ENCODE measurements at places on chromosomes 1 and 21. TPM values are rescaled to one million over a fixed set of nuclear protein-coding genes. Genes with fewer than 3 reads are reported as not detected.

GRCh38 chr1:44112486-44112885, 6.1 kb upstream of the KLF17 start:
- DNase-seq = peak; percentile 43

DNA sequence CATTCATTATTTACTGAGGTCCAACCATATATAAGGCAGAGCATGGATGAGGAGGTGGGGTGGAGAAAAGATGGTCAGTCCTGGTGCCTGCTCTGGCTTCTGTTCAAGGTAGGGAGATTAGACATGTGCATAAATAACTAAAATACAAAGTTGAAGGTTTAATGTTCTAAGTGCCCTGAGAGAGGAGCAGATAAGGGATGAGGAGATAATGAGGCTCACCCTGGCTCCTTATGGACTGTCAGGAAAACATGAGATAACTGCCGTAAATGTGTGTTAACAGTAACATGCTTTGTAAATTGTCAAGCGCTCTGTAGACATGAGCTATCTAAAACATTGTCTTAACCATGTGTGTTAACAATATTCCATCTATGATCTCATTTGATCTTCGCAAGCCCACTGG, 474.6 kb upstream of the USP24 start:
- no peak for DNase-seq

DNA sequence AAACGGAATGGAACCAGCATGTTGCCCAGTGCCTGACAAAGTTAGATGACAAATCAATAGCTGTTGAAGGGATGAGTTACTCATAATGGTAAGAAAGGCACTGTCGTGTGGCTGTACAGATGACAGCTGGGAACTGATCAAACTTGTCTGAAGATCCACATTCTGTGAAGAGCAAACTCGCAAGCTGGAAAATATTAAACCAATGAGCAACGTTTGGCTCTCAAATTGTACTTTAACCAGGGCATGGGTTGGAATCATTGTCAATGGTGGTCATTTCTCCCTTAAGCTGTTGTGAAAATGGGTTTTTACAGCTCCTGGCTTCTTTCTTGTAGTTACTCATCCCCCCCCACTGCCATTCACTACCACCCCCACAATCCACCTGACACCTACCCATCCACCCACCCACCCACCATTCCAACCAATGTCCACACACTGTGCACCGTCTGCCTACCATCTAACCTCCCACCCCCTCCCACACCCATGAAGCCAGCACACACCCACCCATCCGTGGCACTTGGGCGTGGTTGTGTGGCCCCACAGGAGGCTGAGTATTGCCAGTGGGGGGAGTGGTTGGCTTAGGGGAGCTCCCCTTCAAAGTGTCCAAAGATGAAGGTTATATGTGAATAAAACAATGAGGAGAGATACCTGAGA, 46.7 kb downstream of the CLDN14 start:
- no peak for DNase-seq

DNA sequence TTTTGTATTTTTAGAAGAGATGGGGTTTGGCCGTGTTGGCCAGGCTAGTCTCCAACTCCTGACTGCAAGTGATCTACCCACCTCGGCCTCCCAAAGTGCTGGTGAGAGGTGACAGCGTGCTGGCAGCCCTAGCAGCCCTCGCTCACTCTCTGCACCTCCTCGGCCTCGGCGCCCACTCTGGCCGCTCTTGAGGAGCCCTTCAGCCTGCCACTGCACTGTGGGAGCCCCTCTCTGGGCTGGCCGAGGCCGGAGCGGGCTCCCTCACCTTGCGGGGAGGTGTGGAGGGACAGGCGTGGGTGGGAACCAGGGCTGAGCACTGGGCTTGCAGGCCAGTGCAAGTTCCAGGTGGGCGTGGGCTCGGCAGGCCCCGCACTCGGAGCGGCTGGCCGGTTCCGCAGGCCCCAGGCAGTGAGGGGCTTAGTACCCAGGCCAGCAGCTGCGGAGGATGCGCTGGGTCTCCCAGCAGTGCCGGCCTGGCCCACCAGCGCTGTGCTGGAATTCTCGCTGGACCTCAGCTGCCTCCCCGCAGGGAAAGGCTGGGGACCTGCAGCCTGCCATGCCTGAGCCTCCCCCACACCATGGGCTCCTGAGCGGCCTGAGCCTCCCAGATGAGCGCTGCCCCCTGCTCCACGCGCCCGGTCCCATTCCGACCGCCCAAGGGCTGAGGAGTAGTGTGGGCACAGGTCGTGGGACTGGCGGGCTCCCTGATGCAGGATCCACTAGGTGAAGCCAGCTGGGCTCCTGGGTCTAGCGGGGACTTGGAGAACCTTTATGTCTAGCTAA, 3.4 kb upstream of the LBR start:
- DNase-seq = no peak

GRCh38 chr1:67764633-67765032, 68.6 kb downstream of the GNG12 start:
- DNase-seq = no peak

GRCh38 chr1:168636200-168636599, 59.8 kb downstream of the XCL1 start:
- DNase-seq = no peak

DNA sequence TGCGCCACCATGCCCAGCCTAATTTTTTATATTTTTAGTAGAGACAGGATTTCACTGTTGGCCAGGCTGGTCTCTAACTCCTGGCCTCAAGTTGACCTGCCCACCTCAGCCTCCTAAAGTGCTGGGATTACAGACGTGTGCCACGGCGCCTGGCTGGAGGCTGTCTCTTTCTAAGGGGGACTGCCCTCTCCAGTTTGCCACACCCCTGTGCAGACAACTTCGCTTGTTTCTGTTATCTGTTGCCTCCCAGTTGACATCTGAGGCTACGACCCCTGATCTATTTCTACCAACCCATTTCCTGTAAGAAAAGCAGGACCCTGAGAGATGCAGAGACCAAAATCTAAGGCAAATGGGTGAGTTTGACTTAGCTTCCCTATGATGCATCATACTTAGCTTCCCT, 24.0 kb upstream of the VASH2 start:
- no peak for DNase-seq

GRCh38 chr1:2306151-2306978, 78.2 kb downstream of the SKI start:
- DNase-seq = no peak

- no peak for DNase-seq
These were observed 283.5 kb downstream of the C1orf94 start for GRCh38 chr1:34460193-34460592.

DNA sequence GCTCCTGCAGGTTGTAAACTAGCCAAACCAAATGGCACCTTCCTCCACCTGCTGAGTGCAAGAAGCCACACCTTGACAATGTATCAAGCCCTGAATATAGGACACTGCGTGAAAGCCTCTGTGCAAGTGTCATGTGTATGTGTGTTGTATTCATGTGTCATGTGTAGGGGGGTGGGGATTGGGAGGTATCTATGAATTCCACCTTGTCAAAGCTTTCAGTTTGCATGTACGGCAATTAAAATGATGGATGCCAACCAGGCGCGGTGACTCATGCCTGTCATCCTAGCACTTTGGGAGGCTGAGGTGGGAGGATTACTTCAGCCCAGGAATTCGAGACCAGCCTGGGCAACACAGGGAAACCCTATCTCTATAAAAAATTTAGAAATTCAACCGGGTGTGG, 19.8 kb downstream of the CD34 start:
- DNase-seq = no peak

GRCh38 chr1:151978922-151979321, 14.7 kb downstream of the S100A10 start:
- no peak for DNase-seq

- DNase-seq = no peak
These were observed 38.0 kb upstream of the ACTRT2 start for GRCh38 chr1:2983319-2983705.

GRCh38 chr1:235019471-235019870, 109.2 kb downstream of the TOMM20 start:
- no peak for DNase-seq

DNA sequence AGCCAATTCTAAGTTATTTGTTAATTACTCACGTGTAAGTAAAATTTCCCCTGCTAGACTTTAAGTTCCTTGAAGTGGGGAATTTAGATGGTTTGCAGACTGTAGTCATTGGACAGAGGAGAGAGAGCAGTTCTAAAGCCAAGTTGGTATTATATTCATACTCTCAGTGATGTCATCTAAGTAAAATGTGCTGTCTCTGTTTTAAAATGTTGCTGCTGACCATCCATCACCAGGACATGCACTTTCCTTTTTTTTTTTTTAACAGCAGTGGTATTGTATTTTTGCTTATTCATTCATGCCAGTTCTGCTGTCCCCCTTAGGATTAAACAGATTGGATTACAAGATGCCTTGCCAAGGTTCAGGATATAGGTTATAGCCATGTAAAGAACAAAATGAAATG, 2.3 kb downstream of the TTLL7 start:
- no peak for DNase-seq

DNA sequence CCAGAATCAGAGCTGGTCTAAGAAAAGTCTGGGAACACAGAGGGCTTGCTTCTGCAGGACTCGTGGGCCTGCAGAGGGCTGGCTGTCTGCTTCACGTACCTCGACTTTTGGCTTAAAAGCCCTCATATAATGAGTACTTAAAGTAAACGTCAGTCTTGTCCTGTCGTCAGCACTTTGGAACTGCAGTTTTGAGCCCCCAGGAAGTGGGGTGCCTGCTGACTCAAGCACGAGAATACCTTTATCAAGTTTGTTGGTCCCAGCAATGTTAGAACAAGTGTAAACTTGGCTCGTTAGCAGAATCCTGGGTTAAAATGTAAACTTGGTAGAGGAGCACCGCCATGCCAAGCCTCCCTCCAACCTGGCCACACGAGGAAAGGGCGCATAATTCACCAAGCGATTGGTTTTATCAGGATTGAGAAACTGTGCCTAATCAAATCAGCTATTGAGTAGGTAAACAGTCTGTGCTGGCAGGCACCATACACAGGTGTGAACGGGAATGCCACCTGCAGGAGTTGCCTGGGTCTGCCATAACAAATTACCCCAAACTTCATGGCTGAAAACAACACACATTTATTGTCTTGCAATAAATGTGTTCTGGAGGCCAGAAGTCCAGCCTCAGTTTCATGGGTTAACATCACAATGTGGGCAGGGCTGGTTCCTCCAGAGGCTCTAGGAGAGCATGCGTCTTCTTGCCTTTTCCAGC, 45.0 kb upstream of the FHAD1 start:
- DNase-seq = no peak

- DNase-seq = no peak
These were observed 60.7 kb downstream of the FAAP20 start for GRCh38 chr1:2133879-2134215.

- no peak for DNase-seq
These were observed 46.3 kb downstream of the EIF2D start for GRCh38 chr1:206565995-206566394.

DNA sequence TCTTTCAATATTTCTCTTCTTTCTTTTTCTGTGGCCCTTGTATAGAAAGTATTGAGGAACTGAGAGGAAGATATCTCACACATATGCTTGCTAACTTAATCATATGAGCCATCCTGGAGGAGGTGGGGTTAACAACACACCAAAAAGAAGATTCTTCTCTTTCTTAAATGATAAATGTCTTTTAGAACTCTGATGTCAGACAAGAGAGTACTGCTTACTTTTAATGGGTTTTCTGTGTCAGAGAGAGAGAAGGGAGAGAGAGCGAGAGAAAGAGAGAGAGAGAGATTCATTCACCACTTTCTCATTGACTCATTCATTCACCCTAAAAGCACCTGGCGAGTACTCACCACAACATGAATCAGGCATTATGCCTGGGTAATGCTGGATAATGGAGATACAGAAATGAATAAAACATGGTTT, 250.3 kb upstream of the SGIP1 start:
- DNase-seq = no peak

DNA sequence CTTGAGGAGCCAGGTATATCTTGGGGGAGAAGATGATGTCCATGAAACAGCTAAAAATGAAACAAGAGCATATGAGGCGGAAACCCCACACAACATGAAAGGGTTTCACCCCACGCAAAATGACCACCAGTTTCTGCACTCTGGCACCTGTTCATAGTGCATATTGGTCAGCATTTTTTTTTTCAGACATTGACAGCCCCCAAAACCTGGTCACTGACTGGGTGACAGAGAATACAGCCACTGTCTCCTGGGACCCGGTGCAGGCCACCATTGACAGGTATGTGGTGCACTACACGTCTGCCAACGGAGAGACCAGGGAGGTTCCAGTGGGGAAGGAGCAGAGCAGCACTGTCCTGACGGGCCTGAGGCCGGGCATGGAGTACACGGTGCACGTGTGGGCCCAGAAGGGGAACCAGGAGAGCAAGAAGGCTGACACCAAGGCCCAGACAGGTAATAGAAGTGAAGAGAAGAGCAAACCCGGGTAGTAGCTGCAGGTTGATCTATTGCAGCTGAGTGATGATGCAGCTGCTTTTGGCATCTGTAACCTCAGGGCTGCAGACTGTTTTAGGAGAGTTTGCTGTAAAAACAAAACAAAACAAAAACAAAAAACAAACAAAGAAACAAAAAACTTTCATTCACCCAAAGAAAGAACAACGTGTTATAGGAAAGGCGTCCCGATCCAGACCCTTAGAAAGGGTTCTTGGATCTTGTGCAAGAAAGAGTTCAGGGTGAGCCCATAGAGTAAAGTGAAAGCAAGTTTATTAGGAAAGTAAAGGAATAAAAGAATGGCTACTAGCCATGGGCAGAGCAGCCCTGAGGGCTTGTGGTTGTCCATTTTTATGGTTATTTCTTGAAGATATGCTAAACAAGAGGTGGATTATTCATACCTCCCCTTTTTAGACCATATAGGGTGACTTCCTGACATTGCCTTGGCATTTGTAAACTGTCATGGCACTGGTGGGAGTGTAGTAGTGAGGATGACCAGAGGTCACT, 51.0 kb downstream of the TNN start:
- DNase-seq = peak; percentile 43

DNA sequence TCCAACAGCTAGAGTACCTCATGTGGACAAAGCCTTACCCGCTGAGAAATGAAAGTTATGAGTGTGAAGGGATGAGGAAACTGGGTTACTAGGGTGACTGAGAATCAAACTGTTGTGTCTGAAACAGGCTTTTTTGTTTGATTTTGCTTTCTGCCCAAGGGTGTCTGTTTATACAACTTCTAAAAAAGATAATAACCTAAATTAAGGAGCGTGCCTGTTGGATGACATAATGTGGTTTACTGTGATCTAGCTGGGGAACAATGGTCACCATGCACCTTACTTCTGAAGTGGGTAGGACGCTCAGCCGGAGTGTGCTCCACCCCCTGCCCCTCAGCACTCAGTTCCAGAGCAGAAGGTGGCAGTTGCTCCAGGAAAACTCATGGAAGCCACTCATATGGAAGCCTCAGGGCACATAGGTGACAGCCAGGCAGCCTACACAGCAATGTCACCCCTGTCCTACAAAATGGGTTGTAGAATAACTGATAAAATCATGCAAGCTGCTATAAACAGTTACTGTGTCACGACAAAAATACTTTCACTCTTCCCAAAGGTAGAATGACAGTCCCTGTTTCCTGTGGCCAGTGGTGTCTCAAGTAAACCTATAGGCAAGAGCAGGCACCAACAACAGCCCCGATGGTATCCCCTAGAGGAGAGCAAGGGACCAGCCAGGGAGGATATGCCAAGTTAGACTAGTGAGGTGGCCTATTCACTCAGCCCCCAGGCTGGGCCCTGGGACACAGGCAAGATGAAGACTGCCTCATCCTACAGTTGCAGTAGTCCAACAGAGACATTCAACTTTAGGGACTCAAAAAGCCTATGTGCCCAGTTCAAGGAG, 29.3 kb downstream of the SIPA1L2 start:
- no peak for DNase-seq

GRCh38 chr1:221643404-221644144, 98.3 kb downstream of the DUSP10 start:
- no peak for DNase-seq

The FCN3 gene
- total RNA-seq = 36.6 TPM

The PPIAL4G gene
- not detected for total RNA-seq

The HRNR gene
- not detected for total RNA-seq

The ITLN2 gene
- total RNA-seq = 2.0 TPM

The IGSF5 gene
- 4.3 TPM for total RNA-seq

The PLPP3 gene
- total RNA-seq = 83.1 TPM

The C1orf226 gene
- 7.0 TPM for total RNA-seq

The C1QC gene
- 31.4 TPM for total RNA-seq

The OR2T27 gene
- total RNA-seq = not detected
